ENCODE measurements at places on chromosomes 3 and 15.

DNA sequence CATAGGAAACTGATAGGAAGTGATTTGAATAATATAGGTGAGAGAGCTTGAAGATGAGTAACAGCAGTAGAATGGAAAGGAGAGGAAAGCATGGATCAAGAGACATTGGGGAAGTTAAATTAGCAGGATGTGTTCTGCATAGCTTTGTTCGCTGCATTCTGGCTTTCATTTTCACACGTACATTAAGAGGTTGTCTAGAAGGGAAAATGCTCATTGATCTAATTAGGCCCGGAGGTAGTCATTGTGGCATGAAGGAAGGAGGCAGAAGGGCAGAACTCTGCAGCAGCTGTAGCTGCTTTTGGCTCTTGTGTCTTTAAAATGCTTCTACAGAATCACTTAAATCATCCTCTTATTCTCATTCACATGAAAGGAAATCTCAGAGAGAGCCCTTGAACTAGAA lies 40.3 kb downstream of the KCNAB1 start:
- DNase-seq, result no peak

DNA sequence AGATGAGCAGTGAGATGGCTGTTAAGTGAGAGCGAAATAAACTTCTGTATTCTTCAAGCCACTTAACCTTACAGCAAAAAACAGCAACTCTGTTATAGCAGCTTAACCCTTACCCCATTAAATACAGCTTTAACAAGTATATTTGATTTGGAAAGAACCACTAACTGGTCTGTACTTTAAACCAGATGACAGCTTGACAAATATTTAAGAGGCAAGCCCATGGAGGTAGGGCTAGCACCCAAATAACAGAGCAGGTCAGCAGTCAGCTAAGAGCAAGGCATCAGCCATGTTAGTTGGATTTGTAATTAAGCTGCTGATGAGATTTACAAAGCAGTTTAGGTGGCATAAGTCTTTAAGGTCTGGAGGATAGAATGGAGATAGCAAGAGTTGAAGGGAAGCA lies 3.5 kb downstream of the LZTFL1 start:
- no peak for DNase-seq

DNA sequence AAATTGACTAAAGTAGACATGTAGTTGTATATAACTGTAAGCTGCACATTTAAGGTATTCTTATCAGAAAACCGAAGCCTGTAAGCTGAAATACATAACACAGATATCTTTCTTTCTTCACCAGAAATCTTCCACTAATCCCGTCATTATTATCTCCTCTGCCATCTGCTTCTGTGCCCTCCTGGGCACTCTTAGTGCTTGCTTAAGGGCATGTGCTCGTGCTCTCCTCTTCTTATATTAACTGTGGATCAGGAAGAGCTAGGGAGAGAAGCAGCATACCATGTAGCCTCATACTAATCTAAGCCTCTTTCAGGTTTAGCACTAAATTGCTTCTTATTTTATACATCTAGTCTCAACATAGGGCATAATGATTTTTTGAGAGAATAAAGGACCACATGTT lies 60.8 kb downstream of the RIOX2 start:
- no peak for DNase-seq

GRCh38 chr3:127848131-127849129 lies 26.1 kb upstream of the MGLL start:
- DNase-seq, result no peak

DNA sequence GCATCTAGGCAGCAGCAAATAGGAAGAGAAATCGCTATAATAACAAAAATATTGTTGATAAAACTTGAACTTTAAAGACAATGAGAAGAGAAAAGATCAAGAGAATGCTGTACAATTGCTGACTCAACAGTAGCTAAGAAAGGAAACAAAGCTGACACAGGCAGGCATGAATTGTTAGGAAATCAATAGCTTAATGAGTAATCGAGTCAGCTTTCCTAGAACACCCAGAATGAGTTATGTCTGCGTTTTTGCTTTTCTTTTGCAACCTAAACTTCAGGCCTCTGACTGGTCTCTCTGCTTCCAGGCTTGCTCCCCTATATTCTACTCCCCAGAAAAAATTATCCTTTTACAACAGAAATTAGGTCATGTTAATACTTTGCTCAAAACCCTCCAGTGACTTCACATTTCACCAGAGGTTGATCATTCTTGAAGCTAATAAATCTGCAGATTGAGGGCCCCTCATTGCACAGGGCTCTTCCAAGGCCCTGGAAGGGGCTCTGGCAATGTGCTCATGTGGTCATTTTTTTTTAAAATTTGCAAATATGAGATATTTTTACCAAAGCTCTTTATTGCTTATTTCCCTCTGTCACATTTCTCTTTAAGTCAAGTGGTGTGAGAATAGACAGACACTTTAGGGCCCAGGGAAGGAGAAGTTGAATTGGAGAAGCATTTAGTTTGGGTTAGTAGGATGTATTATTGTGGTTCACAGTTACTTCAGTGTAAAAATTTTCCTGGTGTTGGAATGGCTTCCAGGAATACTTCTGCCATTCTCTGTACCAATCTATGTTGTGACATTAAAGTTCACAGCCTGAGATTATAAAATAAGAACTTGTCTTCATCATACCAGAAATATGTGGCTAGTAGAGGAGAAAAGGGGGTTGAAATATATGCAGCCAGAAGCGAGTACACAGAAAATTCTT lies 116.3 kb downstream of the TMCO5A start:
- no peak for DNase-seq

- DNase-seq, result no peak
Measured at GRCh38 chr15:41984622-41985021, 12.3 kb upstream of the EHD4 start.

- DNase-seq, result no peak
Measured at GRCh38 chr3:64031540-64032508, 8.5 kb upstream of the PSMD6 start.

DNA sequence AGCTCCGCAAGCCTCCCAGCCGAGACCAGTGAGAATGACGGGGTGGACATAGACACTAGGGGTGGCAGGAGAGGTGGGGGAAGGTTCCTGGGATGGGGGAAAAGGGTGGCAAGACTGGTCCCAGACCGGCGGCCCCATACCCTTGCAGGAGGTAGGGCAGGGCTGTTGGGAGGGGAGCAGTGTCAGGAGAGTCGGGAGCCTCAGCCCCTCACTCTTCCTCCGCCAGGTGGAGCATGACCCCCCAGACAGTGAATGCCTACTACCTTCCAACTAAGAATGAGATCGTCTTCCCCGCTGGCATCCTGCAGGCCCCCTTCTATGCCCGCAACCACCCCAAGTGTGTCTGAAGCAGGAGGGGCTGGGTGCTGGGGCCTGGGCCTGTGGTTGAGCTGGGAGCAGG lies 8.7 kb upstream of the PSMD2 start:
- no peak for DNase-seq

- DNase-seq, result no peak
Measured at GRCh38 chr3:3286014-3286413, 106.5 kb upstream of the CRBN start.

DNA sequence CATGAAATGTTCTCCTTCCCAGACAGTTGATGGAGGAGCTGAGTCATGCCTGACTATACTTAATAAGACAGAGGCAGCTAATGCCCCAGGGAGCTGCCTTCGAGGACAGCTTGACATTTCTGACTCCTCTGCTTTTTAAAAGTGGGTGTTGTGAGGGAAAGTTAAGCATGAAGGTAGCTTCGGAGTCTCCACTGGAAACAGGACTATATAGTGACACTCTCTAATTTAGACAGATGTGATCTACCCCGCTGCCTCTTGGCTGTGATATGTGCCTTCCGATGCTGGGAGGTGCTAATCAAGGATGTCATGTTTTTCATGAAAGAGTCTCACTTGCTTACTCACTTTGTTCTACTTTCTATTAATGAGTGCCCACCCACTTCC lies 72.7 kb downstream of the IL1RAP start:
- no peak for DNase-seq

- no peak for DNase-seq
Measured at GRCh38 chr3:37891227-37891626, 29.5 kb downstream of the CTDSPL start.

DNA sequence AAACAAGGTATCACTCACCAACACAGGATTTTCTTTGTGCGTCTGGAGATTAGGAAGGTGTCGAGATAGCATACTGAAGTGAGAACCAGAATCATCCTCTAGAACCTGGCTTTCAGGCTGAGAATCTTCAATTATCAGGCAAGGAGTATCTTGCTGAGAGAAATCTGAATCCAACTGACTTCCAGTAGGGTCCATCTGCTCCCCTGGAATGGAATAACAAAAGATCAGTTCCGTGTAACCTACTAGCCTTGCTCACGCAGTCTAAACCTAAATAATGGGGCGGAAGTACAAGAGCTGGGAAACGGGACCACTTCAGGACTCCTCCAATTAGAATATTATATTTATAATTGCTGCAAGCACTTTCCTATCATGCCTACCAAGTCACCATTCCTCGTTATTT lies 690 bp downstream of the TP53BP1 start:
- no peak for DNase-seq

DNA sequence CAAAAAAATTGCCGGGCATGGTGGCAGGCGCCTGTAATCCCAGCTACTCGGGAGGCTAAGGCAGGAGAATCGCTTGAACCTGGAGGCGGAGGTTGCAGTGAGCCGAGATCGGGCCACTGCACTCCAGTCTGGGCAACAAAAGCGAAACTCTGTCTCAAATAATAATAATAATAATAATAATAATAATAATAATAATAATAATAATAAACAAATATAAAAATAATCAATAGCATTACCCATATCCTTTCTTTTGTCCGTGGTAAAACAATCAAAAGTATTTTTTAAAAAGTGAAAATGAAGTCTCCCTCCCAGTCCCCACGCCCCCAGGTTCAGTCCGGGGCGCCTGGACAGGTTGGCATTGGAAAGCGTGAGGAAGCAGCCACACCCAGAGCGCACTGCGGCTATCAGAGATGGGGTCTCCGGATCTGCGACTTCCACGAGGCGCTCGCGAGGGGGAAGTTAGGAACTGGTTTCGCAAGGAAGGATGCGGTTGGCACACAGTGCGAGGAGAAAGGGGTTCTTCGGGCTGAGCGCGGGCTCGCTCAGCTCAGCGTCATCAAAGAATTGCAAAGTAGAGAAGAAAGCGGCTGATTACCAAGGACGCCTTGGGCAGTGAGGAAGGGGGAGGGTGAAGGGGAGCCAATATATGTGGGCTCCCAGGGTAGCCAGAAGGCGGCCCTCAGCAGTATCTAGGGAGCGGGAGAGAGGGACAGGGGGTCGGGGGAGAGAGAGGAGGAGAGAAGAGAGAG lies 69.5 kb upstream of the EPHB3 start:
- no peak for DNase-seq

Data from NT2/D1 (cell line).